H1 (cell line): ENCODE measurements at places on chromosomes 12 and 14. TPM values are rescaled to one million over a fixed set of nuclear protein-coding genes. Genes with fewer than 3 reads are reported as not detected.
A peak's percentile ranks its signal among the peaks of the same experiment; 100 is the strongest.

DNA sequence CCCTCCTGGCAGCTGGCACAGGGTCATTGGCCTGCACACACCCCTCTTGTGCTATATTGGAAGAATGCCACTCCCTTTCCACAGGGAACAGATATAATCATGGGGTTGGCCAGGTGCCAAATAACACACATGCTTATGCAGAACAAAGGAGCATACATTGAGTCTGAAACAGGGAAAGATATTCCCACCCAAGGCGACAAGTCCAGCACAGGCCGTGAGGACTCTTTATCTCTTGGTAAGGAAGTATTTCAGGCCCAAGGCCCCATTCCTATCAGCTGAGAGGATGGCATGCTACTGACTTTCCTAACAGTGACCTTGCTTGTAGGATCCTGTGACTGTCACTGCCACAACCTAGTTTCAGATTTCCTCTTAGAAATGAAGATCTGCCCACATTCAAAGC lies 59.0 kb upstream of the STXBP6 start:
- H3K27me3 ChIP-seq = no peaks in the 10 kb centered on the region
- H3K36me3 ChIP-seq = no peaks in the 10 kb centered on the region
- no peak overlapping the region for H3K27ac ChIP-seq

DNA sequence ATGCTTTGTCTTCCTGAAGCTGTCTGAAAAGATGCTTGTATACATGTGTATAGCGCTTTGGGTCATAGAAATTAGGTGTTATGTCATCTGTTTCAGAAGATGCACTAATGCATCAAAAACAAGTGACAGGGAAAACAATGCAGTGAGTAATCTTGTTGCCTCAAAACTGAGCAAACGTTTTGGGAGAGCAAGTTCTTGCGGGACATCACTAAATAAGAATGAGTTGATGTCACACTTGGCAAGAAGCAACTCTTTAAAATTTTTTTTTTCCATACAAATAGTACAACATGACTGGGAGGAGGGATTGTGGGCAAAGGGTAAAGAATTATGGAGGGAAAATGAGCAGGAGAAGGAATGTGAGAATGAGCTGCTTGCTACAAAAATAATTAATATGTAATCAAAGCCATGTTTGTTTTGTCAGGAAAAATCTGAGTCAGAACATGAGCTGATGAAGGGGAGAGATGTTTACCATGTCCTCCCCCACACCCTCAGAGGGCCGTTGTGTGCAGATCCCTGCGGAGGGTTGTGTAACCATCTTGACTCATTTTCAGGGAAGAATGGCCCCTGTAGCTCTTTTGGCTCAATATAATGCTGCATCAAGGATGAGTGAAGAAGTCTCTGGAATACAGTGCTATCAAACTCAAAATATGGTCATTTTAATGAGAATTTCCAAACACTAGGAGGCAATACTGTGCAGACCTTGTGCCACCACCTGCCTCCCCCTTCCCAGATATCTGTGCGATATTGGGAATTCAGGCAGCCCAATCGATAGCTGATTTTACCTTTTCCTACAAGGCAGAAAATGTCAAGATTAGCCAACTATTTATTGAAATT lies 41.4 kb downstream of the BORCS5 start:
- no peaks in the 10 kb centered on the region for H3K27me3 ChIP-seq
- H3K36me3 ChIP-seq = no peaks in the 10 kb centered on the region
- H3K4me1 ChIP-seq = peaks cover 15% of the 10 kb centered on the region
- no peak overlapping the region for H3K4me3 ChIP-seq
- no peak overlapping the region for H3K27ac ChIP-seq

The BMP4 gene
- total RNA-seq = 5.4 and 5.9 TPM in 2 replicates

GRCh38 chr12:94074980-94075629 lies 73.3 kb upstream of the PLXNC1 start:
- no peaks in the 10 kb centered on the region for H3K4me1 ChIP-seq
- no peaks in the 10 kb centered on the region for H3K36me3 ChIP-seq
- no peaks in the 10 kb centered on the region for H3K27me3 ChIP-seq
- H3K27ac ChIP-seq = no peak overlapping the region
- DNase-seq = no peak
- H3K4me3 ChIP-seq = no peak overlapping the region

DNA sequence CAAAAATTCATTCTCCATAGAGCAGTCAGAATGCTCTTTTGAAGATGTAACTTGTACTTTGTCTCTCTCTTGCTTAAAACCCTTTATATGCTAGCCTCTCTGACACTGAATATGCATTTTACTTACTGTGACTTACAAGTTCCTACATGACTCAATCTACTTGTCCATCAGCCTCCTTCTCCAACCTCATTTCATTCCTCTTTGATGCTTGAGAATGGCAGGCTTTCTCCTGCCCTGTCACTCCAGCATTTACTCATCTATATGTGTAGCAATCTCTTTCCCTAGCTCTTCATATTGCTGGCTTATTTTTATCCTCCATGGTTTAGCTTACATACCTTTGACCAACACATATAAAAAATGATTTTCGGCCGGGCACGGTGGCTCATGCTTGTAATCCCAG lies 561.9 kb downstream of the CCER1 start:
- no peak overlapping the region for H3K4me3 ChIP-seq
- H3K4me1 ChIP-seq = no peaks in the 10 kb centered on the region
- H3K27ac ChIP-seq = no peak overlapping the region
- no peaks in the 10 kb centered on the region for H3K27me3 ChIP-seq
- no peak for DNase-seq
- no peaks in the 10 kb centered on the region for H3K36me3 ChIP-seq

The AQP5 gene
- total RNA-seq = 1.7 and 2.5 TPM in 2 replicates

GRCh38 chr14:53127832-53128231 lies 25.3 kb downstream of the DDHD1 start:
- no peak overlapping the region for H3K4me3 ChIP-seq
- H3K27me3 ChIP-seq = no peaks in the 10 kb centered on the region
- H3K4me1 ChIP-seq = no peaks in the 10 kb centered on the region
- H3K36me3 ChIP-seq = no peaks in the 10 kb centered on the region

GRCh38 chr12:42691991-42692557 lies 102.5 kb upstream of the PRICKLE1 start:
- no peaks in the 10 kb centered on the region for H3K36me3 ChIP-seq
- no peak overlapping the region for H3K27ac ChIP-seq
- DNase-seq = no peak
- H3K4me3 ChIP-seq = no peak overlapping the region

- H3K27ac ChIP-seq = no peak overlapping the region
- H3K4me1 ChIP-seq = peaks cover 4% of the 10 kb centered on the region
- no peaks in the 10 kb centered on the region for H3K36me3 ChIP-seq
- H3K4me3 ChIP-seq = peak overlapping the region; percentile 54
- peaks cover 9% of the 10 kb centered on the region for H3K27me3 ChIP-seq
These were observed 380 bp downstream of the ANKRD13A start for GRCh38 chr12:109999649-109999971.

DNA sequence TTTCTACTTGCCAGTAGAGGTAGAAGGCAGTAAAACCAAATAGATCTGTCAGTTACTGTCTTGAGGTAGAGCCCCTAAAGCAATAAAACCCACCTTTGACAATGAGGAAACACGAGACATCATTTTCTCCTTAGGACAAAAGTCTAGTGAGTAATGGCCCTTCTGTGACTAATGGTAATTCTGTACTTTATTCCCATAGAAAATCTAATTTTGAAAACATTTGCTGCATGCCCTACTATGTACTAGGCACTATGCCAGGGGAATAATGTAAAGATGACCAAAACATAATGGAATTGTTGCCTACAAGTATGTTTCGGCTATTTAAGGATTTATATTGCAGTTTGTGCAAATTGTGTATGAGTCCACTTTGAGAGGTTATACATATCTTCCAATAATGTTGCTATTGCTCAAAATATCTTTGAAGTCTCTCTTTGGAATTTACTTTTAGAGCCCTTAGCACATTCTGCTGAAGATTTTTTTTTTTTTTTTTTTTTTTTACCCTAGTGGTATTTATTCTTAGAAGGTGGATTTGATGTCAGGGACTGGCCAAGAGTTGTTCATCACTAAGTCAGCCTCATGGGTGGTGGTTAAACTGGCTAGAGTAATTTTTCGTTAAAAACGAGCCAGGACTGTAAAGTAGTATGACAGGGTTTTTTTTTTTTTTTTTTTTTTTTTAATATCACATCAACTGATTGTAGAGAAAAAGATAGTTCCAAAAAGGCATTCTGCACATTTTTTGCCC lies 109.7 kb downstream of the CRADD start:
- no peak overlapping the region for H3K4me3 ChIP-seq
- no peaks in the 10 kb centered on the region for H3K36me3 ChIP-seq
- H3K4me1 ChIP-seq = peaks cover 11% of the 10 kb centered on the region
- DNase-seq = no peak
- no peak overlapping the region for H3K27ac ChIP-seq

DNA sequence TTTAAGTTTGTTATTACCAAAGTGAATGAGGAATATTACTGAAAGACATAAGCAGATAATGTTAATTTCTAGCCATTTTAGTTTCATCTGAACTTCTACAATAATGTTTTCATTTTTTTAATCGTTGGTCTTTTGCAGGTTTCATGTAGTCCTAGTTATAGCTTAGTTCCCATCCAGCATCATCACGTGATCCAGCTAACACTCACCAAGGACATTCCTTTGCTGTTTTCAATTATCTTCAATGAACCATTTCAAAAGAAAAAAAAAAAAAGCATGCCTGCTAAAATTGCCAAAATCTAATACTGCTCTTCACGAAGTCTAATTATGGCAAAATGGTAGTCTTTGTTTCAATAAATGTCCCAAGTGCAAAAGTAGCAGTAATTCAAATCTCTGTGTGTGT lies 187.7 kb upstream of the ATXN7L3B start:
- H3K36me3 ChIP-seq = no peaks in the 10 kb centered on the region
- H3K27ac ChIP-seq = no peak overlapping the region
- no peaks in the 10 kb centered on the region for H3K4me1 ChIP-seq
- H3K27me3 ChIP-seq = no peaks in the 10 kb centered on the region
- H3K4me3 ChIP-seq = no peak overlapping the region

The NAV3 gene
- total RNA-seq = 5.0 and 5.7 TPM in 2 replicates

The DHH gene
- 0.11 and 0.13 TPM in 2 replicates for total RNA-seq

GRCh38 chr12:29711381-29711780 lies 72.4 kb downstream of the TMTC1 start:
- H3K4me1 ChIP-seq = peaks cover 2% of the 10 kb centered on the region; the same call in 1 of the 2 replicates
- no peak for DNase-seq
- no peaks in the 10 kb centered on the region for H3K36me3 ChIP-seq
- no peak overlapping the region for H3K27ac ChIP-seq
- H3K27me3 ChIP-seq = no peaks in the 10 kb centered on the region

DNA sequence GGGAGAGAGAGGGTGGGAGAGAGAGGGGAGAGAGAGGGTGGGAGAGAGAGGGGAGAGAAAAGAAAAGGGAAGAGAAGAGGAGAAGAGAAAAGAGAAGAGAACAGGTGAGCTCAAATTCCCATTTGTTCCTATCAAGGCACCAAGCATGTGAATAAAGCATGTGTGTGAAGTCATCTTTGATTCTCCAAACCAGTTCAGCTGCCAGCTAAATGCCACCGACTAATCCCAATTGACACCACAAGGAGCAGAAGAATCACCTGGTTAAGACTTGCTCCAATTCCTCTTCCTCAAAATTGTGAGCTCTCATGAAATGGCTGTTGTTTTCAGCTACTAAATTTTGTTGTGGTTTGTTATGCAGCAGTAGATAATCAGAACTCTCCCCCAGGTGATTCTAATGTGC lies 188.9 kb downstream of the TMX1 start:
- no peaks in the 10 kb centered on the region for H3K27me3 ChIP-seq
- no peaks in the 10 kb centered on the region for H3K36me3 ChIP-seq
- no peaks in the 10 kb centered on the region for H3K4me1 ChIP-seq

The SMIM41 gene
- 0.28 and 0.31 TPM in 2 replicates for total RNA-seq

DNA sequence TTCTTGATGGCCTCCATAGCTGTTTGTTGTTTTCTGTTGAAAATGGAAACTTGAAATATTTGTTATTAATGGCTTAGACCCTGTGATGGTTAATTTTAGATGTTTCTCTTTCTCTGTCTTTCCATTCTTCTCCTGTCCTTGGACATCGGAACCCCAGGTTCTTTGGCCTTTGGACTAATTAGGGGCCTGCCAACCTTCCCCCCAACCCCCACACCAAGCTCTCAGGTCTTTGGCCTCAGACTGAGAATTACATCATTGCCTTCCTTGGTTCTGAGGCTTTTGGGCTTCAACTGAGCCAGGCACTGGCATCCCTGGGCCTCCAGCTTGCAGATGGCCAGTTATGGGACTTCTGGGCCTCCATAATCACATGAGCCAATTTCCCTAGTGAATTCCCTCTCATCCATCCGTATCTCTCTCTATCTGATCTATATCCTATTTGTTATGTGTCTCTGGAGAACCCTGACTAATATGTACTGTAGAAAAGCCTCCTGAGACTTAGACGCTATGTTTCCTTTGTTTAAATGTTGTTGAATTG lies 71.6 kb downstream of the FGD4 start:
- H3K36me3 ChIP-seq = no peaks in the 10 kb centered on the region
- no peaks in the 10 kb centered on the region for H3K4me1 ChIP-seq
- DNase-seq = no peak
- H3K27me3 ChIP-seq = no peaks in the 10 kb centered on the region
- H3K4me3 ChIP-seq = no peak overlapping the region

GRCh38 chr12:25423355-25424050 lies 129.6 kb downstream of the LMNTD1 start:
- H3K36me3 ChIP-seq = no peaks in the 10 kb centered on the region
- no peak for DNase-seq
- no peaks in the 10 kb centered on the region for H3K4me1 ChIP-seq

DNA sequence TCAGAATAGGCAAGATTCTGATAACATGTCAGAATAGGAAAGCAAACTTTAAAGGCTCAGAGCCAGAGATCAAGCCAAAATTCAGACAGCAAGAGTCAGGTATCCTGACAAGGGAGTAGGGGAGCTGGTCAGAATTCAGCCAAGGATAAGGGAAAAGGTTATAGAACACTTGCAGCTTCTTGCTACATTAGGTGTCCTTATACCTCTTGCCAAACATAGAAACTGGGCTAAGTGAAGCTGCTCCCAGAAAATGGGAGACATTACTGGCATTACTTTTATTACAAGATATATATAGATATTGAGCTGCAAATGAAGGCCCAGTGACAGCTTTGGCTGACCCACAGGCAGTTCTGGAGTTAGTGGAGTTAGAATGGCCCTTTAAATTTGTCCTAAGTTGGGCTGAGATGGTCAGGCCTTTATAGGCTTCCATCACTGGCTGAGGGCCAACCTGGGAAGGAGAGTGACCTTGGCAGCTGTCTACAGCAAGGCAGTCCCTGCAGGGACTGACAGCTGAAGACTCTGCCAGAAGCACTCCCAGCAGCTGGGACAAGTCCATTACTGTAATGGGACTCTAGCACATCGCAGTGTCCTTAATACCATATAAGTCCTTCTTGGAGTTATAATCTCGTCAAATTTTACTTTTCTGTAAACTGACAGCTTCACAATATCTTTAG lies 83.0 kb downstream of the LRRC9 start:
- H3K27ac ChIP-seq = no peak overlapping the region
- no peak for DNase-seq
- no peaks in the 10 kb centered on the region for H3K4me1 ChIP-seq
- H3K4me3 ChIP-seq = no peak overlapping the region
- no peaks in the 10 kb centered on the region for H3K27me3 ChIP-seq

The CRIP2 gene
- total RNA-seq = 4.0 and 4.2 TPM in 2 replicates

The STRAP gene
- total RNA-seq = 251 and 253 TPM in 2 replicates

The FOXA1 gene
- total RNA-seq = 0.17 and 0.20 TPM in 2 replicates
